ENCODE measurements at places on chromosomes 11 and 22. TPM values are rescaled to one million over a fixed set of nuclear protein-coding genes. Genes with fewer than 3 reads are reported as not detected.

The DERL3 gene
- polyA plus RNA-seq: 4.3 TPM

The SOX6 gene
- polyA plus RNA-seq: 19.6 TPM

The SPDYC gene
- not detected for polyA plus RNA-seq

The RNF26 gene
- 31.1 TPM for polyA plus RNA-seq

The FZD4 gene
- 78.3 TPM for polyA plus RNA-seq

The GRM5 gene
- polyA plus RNA-seq: 0.16 TPM
